ENCODE measurements at places on chromosomes 1 and 21.

DNA sequence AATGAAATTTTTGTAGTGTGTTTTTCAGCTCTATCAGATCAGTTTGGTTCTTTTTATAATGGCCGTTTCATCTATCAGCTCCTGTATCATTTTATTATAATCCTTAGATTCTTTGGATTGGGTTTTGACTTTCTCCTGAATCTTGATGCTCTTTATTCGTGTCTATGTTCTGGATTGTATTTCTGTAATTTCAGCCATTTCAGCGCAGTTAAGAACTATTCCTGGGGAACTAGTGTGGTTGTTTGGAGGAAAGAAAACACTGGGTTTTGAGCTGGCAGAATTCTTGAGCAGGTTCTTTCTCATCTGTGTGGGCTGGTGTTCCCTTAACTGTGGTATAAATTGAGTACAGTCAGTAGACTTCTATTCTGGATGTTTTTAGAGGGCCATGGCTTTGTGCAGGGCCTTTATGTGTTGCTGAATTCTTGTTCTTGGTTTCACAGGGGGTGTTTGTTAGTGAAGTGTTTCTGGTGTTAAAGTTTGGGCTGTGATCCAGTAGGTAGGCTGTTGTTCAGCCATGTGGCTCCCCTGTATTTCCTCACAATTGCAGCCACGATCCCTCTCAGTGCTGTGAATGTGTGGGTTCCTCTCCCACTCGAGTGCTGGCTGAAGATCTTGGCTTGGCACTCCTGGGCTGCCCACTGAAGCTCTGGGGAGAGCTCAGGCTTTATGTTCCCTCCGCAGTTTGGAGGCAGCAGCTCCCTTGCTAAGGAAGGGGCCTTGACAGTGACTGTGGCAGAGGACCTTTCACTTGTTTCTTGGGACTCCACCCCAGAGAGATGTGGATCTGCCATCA, 56.0 kb upstream of the CCDC190 start:
- DNase-seq = no peak

- no peak for DNase-seq
These were observed 12.9 kb downstream of the STX12 start for GRCh38 chr1:27785781-27786455.

DNA sequence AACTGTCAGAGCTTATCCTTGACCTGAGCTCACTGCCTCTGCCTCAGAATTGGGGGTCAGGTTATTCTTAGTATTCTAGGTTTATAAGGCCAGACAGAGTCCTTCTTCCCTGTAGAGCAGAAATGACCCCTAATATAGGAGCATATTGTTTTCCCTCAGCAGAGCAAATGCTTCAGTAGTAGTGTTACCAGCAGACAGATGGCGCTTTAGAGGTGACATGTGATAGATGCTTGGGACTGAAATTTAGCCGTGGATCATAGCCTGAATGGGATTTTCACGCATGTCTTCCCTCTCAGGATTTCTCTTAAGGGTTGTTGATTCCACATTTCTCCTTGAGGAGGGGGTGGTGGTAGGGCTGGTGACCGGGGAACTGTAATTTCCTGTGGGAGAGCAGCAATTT, 24.5 kb downstream of the ADARB1 start:
- no peak for DNase-seq

DNA sequence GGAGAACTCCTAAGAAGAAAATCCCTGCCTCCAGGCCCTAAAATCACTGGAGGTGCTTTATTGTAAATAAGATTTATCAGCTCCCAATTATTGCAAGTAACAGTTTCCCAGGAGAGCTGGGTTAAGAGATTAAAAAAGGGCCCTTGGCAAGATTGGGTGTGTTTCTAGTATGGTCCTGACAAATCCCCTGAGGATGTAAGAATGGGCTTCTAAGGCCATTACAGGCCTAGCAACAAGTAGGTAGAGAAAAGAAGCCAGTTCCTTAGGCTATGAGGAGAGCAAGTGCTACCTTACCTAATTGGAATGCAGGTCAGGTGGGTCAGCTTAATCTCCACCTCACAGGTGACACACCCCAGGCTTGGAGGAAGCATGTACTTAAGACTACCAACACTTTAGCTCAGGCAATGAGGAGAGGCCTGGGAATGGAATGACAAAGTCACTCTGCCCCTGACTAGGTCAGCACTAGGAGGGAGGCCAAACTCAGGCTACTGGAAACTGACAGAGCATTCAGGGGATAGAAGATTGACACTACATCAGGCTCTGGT, 6.8 kb upstream of the OTUD7B start:
- DNase-seq = no peak

DNA sequence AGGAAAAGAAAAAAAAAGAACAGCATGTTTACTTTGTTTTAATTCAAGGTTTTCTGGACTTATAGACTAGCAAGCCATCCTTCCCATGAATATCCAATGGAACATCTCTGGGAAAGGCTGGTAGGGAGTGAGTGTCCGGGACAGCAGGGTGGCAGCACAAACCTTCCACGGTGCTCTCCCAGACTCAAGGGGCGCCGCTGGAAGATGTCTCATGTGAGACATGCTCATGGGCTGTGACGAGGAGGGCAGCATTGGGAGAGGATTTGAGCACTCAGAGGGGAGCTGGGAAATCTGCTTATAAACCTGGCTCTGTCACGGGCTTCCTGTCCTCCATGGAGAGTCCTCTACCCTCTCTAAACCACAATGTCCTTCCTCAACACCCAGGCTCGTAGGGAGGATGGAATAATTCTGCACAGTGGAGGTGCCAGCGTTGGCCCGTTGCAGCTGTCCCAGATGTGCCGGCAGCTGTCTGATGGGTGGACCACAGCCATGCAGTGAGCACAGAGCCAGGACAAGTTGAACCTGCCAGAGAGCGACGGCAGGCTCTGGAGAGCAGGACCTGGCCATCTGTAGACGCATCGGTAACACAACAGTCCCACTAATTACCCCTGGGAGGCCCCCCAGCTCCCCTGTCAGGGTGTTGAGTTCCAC, 100.1 kb upstream of the IGSF21 start:
- DNase-seq = no peak

- DNase-seq = no peak
These were observed 119.0 kb downstream of the LEPR start for GRCh38 chr1:65539266-65540131.

DNA sequence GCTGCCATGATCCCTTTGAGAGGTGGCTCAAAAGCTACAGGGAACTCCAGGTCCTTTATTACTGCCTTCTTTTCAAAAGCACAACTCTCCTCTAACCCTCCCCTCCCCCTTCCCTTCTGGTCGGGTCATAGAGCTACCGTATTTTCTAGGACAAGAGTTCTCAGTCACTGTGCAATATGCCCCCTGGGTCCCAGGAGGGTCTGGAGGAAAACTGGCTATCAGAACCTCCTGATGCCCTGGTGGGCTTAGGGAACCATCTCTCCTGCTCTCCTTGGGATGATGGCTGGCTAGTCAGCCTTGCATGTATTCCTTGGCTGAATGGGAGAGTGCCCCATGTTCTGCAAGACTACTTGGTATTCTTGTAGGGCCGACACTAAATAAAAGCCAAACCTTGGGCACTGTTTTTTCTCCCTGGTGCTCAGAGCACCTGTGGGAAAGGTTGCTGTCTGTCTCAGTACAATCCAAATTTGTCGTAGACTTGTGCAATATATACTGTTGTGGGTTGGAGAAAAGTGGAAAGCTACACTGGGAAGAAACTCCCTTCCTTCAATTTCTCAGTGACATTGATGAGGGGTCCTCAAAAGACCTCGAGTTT, 3.1 kb downstream of the BTG2 start:
- no peak for DNase-seq

- no peak for DNase-seq
These were observed 14.9 kb downstream of the NTPCR start for GRCh38 chr1:232965124-232965911.

GRCh38 chr1:103457886-103458455, 67.5 kb upstream of the RNPC3 start:
- DNase-seq = no peak

DNA sequence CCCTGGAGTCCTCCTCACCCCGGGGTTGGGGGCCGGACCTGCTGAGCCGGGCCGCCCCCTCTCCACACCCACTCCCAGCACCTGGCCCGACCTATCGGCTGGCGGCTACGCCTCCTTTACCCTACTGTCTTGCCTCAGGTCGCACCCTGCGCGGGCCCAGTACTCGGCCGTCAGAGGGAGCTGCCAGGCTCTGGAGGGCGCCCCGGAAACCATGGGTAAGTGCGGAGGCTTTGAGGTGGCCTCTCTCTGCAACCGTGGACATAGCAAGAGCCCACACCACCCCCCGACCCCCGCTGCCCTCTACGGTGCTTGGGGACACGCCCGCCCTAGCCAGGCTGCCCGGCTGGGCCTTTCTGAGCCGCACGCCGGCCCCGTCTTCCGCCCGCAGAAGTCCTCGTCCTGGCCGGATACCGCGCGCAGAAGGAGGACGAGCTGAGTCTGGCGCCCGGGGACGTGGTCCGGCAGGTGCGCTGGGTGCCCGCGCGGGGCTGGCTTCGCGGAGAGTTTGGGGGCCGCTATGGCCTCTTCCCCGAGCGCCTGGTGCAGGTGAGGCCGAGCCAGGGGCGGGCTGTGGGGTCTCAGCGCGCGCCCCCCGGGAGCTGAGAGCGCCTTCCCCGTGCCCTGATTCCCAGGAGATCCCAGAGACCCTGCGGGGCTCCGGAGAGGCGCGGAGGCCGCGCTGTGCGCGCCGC, at the start of gene SH3D21:
Gene SH3D21, plus strand, starts transcription at position 159 of the 692 bp plus-strand sequence. Its CDS starts 53 bp downstream, at position 212.
- no peak for DNase-seq

DNA sequence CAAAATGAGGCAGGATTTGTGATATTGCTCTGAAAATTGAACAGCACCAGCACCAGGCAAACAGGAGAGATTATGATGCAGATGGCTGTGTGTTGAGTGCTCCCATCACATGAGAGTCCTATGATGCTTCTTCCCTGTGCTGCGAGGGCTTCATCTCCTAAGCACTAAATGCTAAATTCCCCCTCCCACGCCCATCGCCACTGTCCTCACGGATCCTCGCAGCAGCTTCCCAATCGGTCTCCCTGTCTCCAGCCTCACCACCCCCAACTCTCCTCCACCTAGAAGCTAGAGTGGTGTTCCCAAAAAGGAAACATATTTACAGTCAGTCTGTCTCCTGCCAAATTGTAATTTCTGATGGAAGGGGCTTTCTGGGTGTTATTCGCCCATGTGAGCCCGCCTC, 4.9 kb upstream of the BACE2 start:
- DNase-seq = no peak

- no peak for DNase-seq
These were observed 2.9 kb downstream of the CFAP107 start for GRCh38 chr1:12748778-12749355.

GRCh38 chr1:107863342-107863741, 101.6 kb downstream of the VAV3 start:
- no peak for DNase-seq
